ENCODE measurements at places on chromosomes 6 and 20.

DNA sequence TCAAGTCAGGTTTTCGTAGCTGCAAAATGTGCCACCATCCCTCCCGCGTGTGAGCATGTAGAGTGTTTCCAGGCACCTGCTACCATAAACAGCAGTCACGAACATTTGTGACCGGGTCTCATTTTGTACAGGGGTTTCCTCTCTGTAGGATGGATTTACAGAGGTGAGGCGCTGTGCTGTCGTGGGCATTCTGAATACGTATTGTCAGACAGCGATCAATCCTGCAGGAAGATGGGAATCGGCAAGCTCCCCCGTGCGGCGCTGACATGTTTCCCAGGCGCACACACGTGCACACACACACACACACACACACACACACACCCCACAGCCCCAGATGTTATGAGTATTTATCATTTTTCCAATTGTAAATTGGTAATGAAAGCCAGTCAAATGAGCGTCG, 15.8 kb downstream of the ANKRD60 start:
- no peak for DNase-seq

DNA sequence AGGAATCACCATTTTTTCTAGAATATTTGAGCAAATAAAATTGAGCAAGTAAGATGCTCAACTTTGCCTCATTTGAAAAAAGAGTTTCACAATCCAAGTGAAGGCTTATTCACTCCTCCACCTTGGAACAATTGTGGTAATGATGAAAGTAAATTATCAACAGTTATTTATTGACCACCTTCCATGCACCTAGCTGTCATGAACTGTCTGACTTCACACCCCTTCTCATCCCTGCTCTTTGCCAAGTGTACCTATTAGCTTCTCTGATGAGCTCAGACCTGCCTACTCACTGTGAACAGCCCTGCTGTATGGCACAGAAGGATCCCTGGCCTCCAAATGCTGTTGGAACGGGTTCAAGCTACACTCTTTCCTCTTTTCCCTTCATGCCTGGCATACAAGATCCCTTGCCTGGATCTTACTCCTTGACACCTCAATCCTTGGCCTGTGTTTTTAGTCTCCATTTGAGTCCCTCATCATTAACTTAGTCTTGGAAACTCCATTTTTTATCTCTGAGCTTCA, 99.0 kb upstream of the PREP start:
- DNase-seq: no peak

DNA sequence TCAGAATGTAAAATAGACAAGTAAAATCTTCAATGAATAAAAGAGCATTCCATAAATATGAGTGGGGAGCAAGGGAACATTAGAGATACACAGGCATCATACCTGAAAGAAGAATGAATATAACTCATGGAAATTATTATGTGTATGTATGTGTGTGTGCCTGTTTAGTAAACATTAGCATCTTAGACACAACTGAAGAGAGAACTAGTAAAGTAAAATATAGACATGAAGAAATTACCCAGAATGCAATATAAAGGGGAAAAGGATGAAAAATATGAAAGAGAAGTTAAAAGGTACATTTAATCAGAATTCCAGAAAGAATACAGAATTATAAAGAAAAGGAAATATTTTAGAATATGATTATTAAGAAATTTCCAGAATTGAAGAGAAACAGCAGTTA, 264.3 kb downstream of the KCNQ5 start:
- DNase-seq: no peak

- no peak for DNase-seq
These were observed 5.4 kb downstream of the NELFCD start for GRCh38 chr20:58986286-58986967.

GRCh38 chr6:36752886-36753506, 55.4 kb downstream of the RAB44 start:
- no peak for DNase-seq

GRCh38 chr20:33753763-33754162, 22.0 kb downstream of the ZNF341 start:
- no peak for DNase-seq

GRCh38 chr20:57724610-57725405, 15.0 kb upstream of the PMEPA1 start:
- DNase-seq: no peak

DNA sequence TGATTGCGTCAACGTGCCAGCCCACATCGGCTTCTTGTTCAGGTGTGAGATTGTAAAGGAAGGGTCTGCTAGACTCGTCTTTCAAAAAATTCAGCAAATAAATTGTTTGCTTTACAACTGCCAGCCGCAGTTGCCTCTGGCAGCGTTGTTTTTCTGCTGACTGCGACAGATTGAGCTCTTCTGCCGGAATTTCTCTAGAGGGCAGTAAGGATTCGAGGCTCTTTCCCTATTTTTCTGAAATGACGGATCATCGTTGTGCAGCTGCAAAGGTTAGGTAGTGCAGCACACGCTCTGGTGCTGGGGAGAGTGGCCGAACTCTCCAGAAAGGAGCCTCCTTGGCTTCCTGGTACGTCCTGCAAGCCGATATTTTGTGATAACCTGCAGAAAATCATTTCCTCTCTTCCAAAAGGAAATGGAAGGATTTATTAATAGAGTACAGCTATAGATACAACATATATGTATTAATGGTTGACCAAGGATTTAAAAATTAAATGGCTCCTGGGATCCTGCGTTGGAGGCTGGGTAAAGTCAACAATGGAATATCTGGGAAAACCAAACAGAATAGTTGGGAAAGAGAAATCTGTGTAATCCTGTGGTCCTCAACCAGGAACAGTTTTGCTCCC, 121.9 kb upstream of the ZFP64 start:
- no peak for DNase-seq
